Activated naive CD4-positive, alpha-beta T cell (primary cell): ENCODE measurements at places on chromosomes 2 and 18.

DNA sequence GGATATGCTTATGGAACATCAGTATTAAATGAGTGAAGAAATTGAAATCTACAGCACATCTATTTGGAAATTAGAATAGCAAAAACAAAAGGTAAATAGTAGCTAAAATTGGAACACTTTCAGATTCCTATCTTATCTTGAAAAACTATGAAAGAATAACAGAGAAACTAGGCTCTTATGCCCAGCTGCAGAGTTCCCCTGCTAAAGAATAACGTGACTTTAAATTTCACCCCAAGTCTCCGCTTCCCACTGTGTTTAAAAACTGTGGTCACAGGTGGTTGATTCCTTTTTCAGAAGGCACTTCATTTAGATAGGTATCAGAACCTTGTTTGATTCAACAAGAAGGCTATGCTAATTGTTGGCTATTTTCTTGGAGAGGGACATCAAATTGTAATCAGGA lies 30.1 kb downstream of the ARHGAP28 start:
- no peak for DNase-seq

DNA sequence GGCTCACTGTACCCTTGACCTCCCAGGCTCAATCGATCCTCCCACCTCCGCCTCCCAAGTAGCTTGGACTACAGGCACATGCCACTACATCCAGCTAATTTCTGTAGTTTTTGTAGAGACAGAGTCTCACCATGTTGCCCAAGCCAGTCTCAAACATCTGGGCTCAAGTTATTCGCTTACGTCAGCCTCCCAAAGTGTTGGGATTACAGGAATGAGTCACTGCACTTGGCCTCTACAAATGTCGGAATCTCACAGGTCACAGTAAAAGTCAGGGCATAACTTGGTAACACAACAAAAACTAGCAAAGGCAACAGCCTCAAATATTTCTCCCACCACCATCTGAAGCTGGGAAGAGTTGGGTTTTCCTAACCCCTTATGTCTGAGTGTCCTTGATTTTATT lies 25.3 kb downstream of the SCG2 start:
- DNase-seq = no peak

GRCh38 chr2:120503793-120504571 lies 158.0 kb downstream of the INHBB start:
- no peak for DNase-seq

- no peak for DNase-seq
Observed at GRCh38 chr2:46116150-46116549, 181.1 kb upstream of the EPAS1 start.

GRCh38 chr2:216071111-216071851 lies 10.3 kb downstream of the PECR start:
- no peak for DNase-seq

DNA sequence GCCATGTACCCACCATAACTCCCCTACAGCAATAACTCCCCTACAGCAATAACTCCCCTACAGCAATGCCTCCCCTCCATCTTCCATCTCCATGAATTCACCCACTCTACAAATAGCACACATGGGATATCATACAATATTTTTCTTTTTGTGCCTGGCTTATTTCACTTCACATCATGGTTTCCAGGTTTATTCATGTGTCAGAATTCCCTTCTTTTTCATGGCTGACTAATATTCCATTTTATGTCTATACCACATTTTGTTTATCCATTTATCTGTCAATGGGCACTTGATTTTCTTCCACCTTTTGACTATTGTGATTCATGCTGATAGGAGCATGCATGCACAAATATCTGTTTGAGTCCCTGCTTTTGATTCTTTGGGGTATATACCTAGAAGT lies 178.3 kb downstream of the SMAD7 start:
- DNase-seq = no peak

DNA sequence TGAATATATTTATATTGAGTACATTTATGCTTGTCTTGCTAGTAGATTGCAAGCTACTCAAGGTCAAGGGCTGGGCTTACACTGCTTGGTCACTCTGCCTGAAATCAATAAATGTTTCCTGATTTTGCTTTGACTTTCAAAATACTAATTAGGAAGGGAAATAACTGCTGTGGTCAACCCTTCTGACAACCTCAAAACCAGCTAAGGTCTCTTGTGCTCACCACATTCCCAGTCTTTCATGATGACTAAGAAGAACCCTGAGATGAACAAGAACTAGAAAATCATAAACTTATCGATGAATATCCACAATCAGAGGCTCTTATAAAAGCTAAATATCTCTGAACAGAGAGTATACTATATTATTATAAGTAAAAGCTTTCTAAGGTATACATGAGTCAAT lies 33.3 kb downstream of the ABCB11 start:
- DNase-seq = no peak

GRCh38 chr2:227406177-227407031 lies 18.7 kb upstream of the SCYGR1 start:
- no peak for DNase-seq

GRCh38 chr2:64025741-64026140 lies 6.5 kb upstream of the VPS54 start:
- no peak for DNase-seq

- DNase-seq = no peak
Observed at GRCh38 chr2:187581125-187581896, 27.1 kb upstream of the TFPI start.

DNA sequence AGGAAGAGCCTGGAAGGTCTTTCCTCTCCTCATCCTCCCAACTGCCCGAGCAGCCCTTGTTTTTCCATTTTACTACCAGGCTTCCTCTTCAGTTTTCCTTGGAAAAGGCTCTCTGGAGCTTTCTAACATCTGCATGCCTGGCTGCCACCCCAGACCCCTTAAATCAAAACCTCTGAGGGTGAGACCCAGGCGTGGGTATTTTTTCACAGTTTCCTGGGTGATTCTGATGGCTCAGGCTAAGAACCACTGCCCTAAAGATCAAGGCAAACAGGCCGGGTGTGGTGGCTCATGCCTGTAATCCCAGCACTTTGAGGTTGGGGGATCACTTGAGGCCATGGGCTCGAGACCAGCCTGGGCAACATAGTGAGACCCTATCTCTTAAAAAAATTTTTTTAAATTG lies 35.4 kb downstream of the EMILIN2 start:
- no peak for DNase-seq

DNA sequence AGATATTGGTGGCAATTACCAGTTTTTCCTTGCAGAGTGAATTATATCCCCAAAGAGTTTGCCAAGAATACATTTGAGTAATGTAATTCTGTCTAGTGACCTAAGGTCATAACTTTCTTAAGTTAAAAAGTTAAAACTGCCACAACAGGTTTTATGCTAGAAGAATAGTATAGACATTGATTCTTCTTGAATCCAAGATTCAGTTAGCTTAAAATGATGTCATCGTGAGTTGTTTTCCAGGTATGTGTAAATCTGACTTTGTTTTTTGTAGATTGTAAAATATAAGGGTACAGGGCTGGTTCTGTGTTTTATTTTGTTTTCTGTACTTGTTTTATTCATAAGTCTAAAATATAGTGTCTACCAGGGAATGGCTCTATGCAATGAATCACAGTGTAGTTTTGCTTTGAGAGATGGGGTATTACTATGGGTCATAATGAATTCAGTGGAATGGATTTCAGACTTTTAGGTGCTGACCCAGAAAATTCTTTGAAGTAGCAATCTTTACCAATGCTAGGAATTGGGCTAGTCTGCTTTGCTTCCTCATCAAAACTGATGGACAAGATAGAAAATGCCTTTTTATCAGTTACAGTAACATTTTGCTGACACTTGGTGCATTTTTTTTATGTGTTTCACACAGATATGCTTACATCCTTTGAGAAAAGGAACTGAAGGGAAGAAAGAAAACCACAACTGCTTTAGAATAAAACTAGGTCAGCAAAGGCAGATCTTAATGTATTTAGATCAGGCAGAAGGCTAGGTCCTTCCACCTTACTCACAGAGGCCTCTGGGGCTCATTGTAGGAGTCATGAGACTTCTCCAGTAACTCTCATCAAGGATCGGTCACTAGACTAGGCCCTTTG lies 20.8 kb upstream of the MGAT5 start:
- DNase-seq = no peak

- no peak for DNase-seq
Observed at GRCh38 chr18:49921318-49921985, 108.1 kb upstream of the ACAA2 start.

DNA sequence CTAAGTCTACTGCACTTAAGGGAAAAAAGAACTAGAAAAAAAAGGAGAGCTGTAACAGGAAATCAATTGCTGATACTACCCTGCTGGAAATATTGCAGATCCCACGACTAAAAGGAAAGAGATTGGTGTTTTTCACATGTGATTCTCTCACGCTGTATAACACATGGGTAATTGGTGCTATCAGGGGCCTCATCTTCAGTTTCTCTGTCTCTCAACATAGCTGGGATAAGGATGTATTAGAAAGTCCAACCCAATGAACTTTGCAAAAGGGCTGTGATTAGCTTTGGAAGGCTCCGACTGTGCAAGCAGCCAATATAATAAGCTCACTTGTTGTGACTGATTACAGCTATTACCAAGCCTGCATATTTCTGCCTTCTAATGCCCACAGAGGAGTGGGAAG lies 133.4 kb downstream of the NRP2 start:
- DNase-seq = no peak

- no peak for DNase-seq
Observed at GRCh38 chr18:56381196-56381595, 257.2 kb downstream of the TXNL1 start.

DNA sequence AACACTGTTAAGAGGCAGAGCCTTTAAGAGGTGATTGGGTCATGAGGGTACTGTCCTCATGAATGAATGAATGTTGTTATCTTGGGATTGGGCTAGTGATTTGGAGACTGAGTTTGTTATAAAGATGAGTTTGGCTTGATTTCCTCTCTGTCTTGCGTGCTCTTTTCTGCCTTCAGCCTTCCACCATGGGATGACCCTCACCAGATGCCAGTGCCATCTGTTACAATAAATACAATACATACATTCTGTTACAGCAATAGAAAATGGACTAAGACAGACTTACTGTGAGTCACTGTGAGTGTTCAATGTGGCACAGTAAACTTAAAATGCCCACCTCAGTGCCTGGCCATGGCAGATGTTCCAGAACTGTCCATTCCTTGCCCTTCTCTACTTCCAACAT lies 95.0 kb upstream of the ZFP36L2 start:
- no peak for DNase-seq

- DNase-seq = no peak
Observed at GRCh38 chr2:218313356-218313755, 21.1 kb upstream of the TMBIM1 start.

- no peak for DNase-seq
Observed at GRCh38 chr2:112572005-112572404, 12.4 kb upstream of the CHCHD5 start.

DNA sequence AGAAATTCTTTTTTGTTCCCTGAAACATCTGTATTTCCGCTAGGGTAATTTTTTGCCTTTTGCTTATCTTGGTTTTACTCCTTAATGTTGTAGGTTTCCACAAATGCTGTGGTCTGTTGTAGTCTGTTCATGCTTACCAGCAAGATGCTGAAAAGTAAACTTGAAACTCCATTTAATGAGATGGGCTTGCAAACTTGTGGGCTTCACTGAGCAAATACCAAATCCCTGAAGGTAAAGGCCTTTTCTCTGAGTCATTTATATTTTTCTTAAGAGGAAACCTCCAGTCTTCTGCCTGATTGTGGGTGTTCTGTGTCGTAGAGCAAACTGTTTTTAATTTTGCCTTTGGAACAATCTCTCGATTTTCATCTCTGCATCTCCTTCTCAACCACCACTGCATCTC lies 9.3 kb downstream of the SP140 start:
- no peak for DNase-seq

- no peak for DNase-seq
Observed at GRCh38 chr18:7683753-7684152, 116.6 kb downstream of the PTPRM start.

DNA sequence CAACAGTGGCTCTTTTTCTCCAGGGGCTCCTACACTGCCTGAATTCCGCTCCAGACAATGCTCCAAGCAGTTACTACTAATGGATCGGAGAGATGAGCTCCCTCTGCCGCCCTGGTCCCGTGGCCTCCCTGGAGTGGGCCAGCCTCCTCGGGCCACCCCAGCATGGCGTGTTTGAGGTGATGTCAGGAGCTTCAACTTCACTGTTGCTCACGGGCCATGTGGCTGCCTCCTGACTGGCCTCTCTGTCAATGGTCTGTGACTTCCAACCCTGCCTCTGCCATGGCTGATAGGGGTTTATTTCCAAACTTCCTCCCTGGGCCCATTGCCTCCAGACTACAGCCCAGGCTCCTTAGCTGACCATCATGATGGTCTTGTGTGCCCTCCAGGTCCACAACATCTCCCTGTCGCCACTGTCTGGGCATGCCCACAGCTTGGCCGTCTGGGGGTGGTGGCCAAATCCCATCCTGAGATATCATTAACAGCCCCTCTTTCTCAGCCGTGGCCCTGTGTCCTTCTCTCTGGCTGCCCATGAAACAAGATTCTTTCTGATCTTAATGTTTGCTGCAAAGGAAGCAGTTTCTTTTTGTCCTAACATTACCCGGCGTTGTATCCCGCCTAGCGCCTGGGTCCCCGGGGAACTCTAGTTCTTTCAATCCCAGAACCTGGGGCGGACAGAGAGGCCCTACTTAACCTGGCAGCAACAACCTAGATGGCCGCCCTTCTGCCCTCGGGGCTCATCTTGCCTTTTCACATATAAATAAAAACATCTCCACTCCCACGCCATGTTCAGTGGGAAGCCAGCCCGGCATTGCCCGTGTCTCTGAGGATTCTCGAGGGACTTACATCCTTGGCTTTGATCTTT lies 38.1 kb downstream of the ATOH8 start:
- no peak for DNase-seq

- no peak for DNase-seq
Observed at GRCh38 chr18:77250926-77251729, 1.5 kb downstream of the GALR1 start.

DNA sequence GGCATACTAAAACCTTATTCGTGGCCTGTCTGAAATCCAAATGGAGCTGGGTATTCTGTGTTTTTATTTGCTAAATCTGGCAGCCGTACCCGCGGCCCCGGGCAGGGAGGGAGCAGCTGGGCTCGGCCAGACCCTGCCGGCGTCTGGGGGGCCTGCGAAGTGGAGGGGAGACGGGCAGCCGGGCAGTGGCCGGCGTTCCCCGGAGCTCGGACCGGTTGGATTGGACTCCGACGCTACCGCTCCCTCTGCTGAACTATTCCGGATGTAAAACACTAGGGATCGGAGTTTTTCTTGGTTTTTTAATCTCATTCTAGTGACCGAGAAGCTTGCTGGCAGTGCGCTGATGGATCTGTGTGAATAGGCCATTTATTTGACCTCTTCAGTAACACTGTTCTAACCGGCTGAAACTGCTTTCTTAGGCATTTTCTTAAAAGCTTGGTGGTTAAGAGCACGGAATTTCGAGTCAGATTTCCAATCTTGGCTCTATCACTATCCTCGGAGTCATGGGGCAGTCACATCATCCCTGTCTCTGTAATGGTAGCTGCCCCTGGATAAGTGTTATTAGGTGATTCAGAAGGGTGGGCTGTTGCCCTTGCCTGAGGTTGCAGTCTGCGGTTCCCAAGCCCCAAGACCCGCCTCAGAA lies 694 bp downstream of the UNC50 start:
- no peak for DNase-seq
